ENCODE measurements at places on chromosomes 2 and 18. TPM values are rescaled to one million over a fixed set of nuclear protein-coding genes. Genes with fewer than 3 reads are reported as not detected.

SPR gene
- 28.2 TPM for total RNA-seq

INSIG2 gene
- 16.4 TPM for total RNA-seq

TDRD15 gene
- total RNA-seq: not detected

SPHKAP gene
- not detected for total RNA-seq

TCF23 gene
- 0.03 TPM for total RNA-seq

CASP8 gene
- total RNA-seq: 22.4 TPM

ARL5A gene
- 38.5 TPM for total RNA-seq

DSG4 gene
- total RNA-seq: 0.04 TPM

SKOR2 gene
- total RNA-seq: not detected

FSHR gene
- not detected for total RNA-seq

UPP2 gene
- total RNA-seq: not detected

PROM2 gene
- total RNA-seq: 40.7 TPM

CERKL gene
- total RNA-seq: not detected

KIAA2012 gene
- total RNA-seq: not detected

GALR1 gene
- not detected for total RNA-seq

NR4A2 gene
- 0.32 TPM for total RNA-seq

CRYGC gene
- total RNA-seq: not detected

USP34 gene
- total RNA-seq: 51.0 TPM

ROCK1 gene
- 40.8 TPM for total RNA-seq

SH2D6 gene
- total RNA-seq: 0.25 TPM

CRYBA2 gene
- total RNA-seq: not detected

PER2 gene
- 2.2 TPM for total RNA-seq

PDE6D gene
- 26.1 TPM for total RNA-seq

DUSP2 gene
- 1.9 TPM for total RNA-seq

PSMA8 gene
- not detected for total RNA-seq

All from foreskin keratinocyte (primary cell).